ENCODE measurements at places on chromosomes 2 and 18.

GRCh38 chr2:70546376-70546775 is 7.2 kb downstream of the TGFA start:
- DNase-seq, result no peak

GRCh38 chr2:191212119-191212518 is 33.1 kb upstream of the MYO1B start:
- no peak for DNase-seq

DNA sequence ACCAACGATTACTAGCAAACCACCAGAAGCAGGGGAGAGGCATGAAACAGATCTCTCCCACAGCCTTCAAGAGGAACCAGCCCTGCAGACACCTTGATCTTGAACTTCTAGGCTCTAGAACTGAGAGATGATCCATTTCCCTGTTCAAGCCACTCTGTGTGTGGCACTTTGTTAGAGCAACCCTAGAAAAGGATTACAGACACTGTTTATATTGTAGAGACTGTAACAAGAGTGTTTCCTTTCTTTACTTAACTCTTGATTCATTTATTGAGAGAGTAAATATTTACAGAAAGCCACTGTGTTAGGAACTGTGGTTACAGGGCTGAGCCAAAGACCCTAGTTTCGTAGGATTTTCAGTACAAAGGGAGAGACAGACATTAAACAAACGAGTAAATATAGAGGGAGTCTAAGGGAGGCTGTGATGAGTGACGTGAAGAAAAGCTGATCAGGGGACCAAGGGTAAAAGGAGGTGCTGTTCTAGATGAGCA is 10.9 kb downstream of the CCDC68 start:
- no peak for DNase-seq

- no peak for DNase-seq
Measured at GRCh38 chr2:8445580-8445979, 236.3 kb upstream of the ID2 start.

GRCh38 chr18:49185623-49186022 is 234.9 kb upstream of the SMAD7 start:
- no peak for DNase-seq

GRCh38 chr2:143435131-143435530 is 305.9 kb downstream of the ARHGAP15 start:
- DNase-seq, result no peak

- DNase-seq, result no peak
Measured at GRCh38 chr2:75549401-75550253, 11.1 kb downstream of the EVA1A start.

GRCh38 chr18:9542924-9543323 is 67.6 kb downstream of the RALBP1 start:
- DNase-seq, result no peak

GRCh38 chr2:8653485-8653884 is 28.4 kb upstream of the ID2 start:
- DNase-seq, result no peak

GRCh38 chr2:10499275-10499907 is 51.3 kb upstream of the ODC1 start:
- no peak for DNase-seq

Measured in stimulated activated CD4-positive, alpha-beta T cell treated with anti-CD3 and anti-CD28 coated beads, Interleukin-12 subunit alpha, Interleukin-12 subunit beta, amount 100 ng/mL, for 48 hours (primary cell).